ENCODE measurements at places on chromosomes 7 and 10.

- DNase-seq = no peak
These were observed 166.9 kb downstream of the SNX10 start for GRCh38 chr7:26458466-26459145.

- no peak for DNase-seq
These were observed 114.8 kb upstream of the TCF7L2 start for GRCh38 chr10:112835217-112835715.

- peak; percentile 22 for DNase-seq
These were observed 1.8 kb downstream of the KIAA1549 start for GRCh38 chr7:138979226-138979979.

DNA sequence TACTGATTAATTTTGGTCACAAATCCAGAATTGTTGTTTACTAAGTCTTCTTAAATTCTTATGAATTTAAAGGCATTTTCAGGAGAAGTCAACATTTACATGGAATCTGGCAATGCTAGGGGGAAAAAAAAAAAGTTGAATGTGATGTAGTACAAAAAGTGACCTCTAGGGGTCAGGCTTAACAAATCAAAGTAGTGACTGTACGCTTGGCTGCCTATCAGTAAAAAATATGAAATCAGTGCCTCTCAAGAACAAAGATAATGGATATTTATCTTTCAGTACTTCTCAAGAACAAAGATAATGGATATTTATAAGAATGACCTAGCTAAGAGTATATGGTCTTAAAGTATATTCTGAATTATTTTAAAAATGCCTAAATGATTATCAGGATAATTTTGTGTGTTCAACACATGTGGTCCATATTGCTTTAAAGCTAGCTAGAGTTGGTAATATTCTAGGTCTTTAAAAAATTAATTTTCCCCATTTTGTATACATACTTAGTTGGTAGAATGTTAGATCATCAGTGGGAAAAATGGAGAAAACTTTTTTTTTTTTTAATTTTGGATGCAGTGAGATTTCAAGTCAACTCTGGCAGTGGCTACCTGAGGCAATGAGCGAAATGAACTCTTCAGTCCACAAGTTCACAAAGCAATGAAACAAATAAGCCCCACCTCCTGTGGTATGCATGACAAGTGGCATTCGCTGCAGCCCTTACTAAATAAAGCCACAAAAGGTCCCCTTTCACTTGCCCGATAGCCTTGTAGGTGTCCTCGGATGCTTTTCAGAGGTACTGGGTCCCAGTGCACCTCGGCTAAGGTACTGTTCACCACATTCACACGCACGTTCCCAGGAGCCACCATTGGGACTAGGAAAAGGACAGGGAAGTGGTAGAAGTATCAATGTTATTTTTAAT is 51.2 kb upstream of the LAMB4 start:
- DNase-seq = peak; percentile 28

GRCh38 chr10:33461295-33461640 is 126.8 kb upstream of the NRP1 start:
- no peak for DNase-seq

DNA sequence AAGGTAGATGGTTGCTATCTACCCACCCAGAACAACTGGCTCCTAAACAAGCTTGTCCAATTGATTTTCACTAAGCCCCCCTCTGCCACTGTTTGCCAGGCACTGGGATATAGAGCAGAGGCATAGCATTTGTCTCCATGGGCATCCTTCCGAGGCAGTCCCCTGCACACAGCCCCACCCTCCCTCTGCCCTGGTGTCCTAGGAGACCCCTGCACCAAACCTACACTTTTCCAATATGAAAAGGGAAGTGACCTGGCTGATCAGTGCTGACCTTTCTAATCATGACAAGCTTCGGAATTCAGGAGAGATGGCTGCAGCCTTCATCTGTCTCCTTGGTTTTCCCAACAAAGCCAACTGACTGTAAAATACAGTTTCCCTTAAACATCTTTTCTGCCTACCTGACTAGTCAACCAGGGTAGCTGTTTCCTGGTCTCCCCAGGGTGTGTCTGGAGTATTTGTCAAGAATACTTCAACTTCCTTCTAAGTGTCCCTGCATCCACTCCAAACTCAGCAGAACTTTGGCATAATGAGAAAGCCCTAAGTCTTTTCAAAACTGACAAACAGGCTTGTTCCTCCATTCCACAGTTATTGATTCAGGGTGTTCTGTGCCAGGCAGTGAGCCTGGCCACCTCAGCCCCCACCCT is 7.6 kb upstream of the SLC18A3 start:
- DNase-seq = no peak

GRCh38 chr7:64889686-64890162 is 13.3 kb upstream of the ZNF273 start:
- no peak for DNase-seq

GRCh38 chr10:96719850-96720421 is 378 bp downstream of the PIK3AP1 start:
- peak; percentile 79 for DNase-seq

- no peak for DNase-seq
These were observed 12.9 kb upstream of the CRYGN start for GRCh38 chr7:151452680-151453325.

Measured in germinal center (tissue), 1 donor.